T-helper 1 cell (primary cell): ENCODE measurements at places on chromosomes 13 and 19.

DNA sequence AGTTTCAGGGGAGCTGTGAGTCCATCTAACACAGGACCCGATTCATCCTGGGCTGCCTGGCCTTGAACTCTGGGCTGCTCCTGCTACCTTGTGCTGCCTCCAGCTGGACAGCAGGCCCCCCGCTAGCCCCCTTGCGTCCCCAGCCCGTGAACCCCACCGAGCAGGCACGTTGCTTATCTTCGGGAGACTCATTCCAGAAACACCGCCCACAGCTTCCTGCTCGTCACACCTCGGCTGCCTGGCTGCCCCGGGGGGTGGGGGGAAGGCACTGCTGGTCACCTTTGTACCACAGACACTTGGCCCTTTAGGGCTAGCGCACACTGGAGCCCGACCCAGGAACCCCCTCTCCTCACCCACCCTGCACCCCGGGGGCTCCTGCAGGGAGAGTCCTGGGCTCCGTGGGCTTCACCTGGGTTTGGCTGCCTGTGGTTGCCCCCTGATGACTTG lies 48.1 kb downstream of the CRTC1 start:
- DNase-seq: no peak

- DNase-seq: no peak
Observed at GRCh38 chr19:31418055-31418454, 68.8 kb upstream of the TSHZ3 start.

GRCh38 chr13:94028234-94028633 lies 451.2 kb downstream of the DCT start:
- no peak for DNase-seq

- no peak for DNase-seq
Observed at GRCh38 chr13:106533943-106534638, 1.4 kb downstream of the EFNB2 start.

GRCh38 chr13:39052944-39053343 lies 14.7 kb downstream of the NHLRC3 start:
- DNase-seq: no peak

DNA sequence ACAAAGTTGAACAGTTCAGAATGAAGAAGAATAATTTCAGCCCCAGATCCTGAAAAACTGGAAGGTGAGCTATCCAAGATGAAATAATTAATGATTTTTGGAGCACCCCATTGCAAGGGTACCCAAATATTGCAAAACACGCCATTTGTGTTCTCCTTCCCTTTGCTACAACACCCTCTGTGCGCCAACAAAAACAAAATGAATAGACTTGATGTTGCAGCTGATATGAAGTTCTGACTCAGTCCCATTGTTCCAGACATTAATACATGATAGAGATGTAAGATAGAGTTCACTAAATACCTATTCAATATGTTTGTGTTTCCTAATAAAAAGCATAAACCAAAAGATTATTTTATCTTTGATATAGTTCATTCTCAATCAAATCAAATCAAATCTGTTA lies 287.5 kb upstream of the SOX21 start:
- no peak for DNase-seq
